ENCODE measurements at places on chromosomes 13 and 19.

- no peak for DNase-seq
Measured at GRCh38 chr19:41409288-41409687, 11.7 kb downstream of the BCKDHA start.

- no peak for DNase-seq
Measured at GRCh38 chr13:97139691-97140090, 82.4 kb upstream of the MBNL2 start.

DNA sequence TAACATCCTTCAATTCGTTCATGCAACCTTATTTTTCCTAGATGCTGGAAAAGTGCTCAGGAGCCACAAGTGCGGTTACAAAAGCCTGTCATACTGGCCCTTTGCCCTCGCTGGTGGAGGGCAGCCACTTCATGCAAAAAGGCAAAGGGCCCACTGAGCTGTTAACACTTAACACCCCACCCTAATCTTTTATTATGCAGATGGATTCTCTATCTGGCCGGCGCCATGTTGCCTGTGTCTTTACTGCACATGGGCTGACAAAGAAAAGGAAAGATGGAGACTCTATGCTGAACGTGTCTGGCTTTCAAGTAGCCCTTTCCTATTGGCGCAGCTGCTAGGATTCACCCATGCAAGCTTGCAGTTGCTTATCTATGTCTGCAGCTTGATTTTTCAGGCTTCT, 10.8 kb downstream of the OR7D2 start:
- DNase-seq = no peak

DNA sequence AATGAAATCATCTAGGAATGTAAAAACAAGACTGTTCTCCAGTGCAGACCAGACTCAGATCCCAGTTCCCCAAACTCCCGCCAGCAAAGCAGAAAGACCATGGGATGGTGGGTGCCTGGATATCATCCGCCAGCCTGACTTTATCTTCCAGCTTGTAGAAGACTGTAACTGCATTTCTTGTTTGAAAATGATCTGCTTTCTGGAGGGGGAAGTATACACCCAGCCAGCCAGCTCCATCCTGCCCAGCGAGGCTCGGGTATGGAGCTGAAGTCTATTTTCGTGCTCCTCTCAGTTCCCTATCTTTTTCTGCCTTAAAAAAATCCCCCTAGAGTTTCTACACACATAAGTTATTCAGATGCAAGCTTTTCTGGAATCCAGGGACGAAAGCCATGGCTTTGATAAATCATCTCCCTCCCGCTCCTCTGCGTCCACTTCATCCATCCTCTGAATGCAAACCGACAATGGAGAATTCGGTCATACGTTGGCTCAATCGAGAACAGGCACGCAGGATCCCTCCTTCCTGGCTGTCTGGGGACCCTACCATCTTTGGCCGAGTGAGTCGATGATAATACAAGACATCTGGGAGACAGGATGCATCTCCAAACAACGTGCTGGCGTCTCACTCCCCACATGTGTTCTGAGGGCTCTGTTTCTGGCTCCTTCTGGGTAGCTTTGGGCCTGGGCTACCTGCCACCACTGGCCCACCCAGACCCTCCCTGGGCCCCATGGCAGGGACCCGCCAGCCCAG, 31.2 kb downstream of the CEBPG start:
- no peak for DNase-seq

- DNase-seq = peak; percentile 41
Measured at GRCh38 chr19:58407658-58408151, 744 bp upstream of the ZNF584 start.

DNA sequence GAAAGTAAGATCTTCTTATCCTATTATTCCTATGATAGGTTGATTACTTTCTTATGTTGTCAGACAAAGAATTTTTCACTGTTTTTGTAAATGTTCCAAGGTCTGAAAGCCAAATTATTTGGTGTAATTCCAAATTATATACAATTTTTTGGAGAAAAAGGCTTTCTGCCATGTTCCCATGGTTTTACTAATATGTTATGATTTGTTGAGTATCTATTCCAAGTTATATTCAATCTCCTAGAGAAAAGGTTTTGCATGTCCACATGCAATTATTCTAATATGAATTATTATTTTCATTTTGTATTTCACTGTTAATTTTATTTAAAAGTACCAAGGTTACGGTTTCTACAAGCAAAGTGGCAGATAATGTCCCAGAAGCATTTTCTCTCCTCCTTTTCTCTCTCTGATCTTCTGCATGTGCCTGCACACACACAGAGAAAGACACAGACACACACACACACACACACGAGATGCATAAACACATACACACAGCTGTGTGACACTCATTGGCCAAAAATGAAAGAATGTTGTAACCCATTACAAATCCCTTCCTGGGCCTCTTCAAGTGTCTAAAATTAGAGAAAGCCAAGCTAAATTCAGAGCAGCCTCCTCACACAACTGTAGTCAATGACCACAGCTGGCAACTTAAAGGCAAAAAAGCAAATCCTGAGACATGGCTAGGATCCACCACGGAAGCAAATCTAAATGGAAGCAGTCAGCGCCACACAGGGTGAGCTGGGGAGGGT, 621.0 kb downstream of the EFNB2 start:
- no peak for DNase-seq
